ENCODE measurements at places on chromosomes 2 and 18. TPM values are rescaled to one million over a fixed set of nuclear protein-coding genes. Genes with fewer than 3 reads are reported as not detected.

DNA sequence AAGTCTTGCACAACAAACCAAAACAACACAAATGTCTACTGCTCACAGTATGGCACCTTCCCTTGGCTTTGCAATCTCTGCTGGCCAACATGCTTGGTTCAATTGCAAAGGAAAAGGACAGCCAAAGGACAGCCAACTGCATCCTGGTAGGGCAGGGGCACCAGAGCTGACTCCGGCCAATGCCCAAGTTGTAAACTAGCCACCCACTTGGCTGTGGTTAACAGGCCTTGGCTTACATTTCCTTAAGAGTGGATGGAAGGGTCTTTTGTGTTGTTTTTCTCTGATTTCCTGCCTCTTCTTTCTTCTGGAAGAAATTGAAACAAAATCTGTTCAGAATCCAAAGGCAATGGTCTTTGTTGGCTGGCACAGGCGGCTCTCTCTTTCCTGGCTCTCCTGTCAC lies 119.1 kb upstream of the TRIB2 start:
- DNase-seq: no peak

DNA sequence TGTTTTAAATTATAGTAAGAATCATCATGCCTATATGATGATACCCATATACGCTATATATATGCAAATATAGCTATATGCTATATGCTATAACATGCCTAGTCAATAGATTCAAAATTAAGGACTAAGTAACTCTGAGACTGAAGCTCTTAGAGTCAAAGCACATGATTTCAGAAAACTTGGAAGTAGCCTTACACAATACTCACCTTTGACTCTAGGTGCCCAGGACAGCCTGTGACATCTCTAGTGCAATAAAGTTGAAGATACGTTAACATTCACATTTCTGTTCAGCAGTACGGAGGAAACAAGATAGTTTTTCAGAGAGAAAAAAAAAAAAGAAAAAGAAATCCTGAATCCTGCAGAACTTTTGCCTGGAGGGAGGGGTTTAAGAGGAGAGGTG lies 149.7 kb upstream of the PIK3C3 start:
- no peak for DNase-seq

- no peak for DNase-seq
These were observed 188.3 kb downstream of the ZNF516 start for GRCh38 chr18:76306685-76307292.

- DNase-seq: no peak
These were observed 42.1 kb upstream of the RAB27B start for GRCh38 chr18:54786206-54786605.

GRCh38 chr2:32289165-32289999 lies 11.7 kb downstream of the YIPF4 start:
- DNase-seq: no peak

- no peak for DNase-seq
These were observed 27.0 kb upstream of the ZEB2 start for GRCh38 chr2:144546933-144547332.

- no peak for DNase-seq
These were observed 162.0 kb downstream of the SLC4A3 start for GRCh38 chr2:219789476-219789875.

GRCh38 chr2:3606370-3607201 lies 11.7 kb downstream of the COLEC11 start:
- DNase-seq: no peak

DNA sequence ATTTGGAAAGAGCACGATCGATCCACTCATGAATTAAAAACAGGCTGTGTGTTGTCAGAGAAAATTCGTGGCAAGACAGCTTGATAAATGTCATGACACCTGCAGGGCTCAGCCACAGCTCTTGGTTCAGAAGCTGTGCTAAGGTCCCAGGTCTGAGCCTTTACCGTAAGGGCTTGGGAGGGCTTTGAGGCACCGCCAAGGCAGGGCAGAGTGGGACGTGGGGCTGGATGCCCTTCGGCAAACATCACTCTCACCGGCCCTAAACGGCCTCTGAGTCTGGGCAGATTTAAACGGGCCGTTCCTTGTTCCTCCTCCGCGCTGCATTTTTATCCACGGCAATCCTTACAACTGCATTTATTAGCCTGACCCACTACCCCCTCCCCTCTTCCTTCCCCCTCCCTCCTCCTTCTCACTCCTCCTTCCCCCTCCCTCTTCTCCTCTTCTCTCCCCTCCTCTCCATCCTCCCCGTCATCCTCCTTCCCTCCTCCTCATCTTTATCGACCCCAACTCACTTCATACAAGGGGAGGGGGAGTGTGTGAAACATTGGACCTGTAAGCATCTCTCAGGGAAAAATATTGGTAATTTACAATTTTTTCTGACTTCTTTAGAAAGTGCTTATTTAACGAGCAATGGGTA lies 33.9 kb downstream of the MBP start:
- peak; percentile 60 for DNase-seq

DNA sequence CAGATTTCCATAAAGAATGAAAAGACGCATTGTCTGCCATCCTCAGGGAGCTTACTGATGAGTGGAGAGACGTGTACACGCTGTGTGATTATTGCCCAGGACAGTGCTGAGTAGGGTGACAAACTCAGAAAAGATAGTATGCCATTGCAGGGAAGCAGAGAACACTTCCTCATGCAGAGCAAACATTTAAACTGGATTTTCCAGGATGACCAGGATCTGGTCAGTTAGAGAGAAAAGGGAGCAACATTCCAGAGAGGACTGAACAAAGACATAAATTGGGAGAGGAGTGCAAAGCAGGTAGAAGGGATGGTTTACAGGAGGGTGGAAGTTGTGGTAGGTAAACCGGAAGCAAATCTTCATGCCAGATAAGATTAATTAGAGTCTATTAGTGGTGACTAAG lies 2.3 kb downstream of the SLC9A2 start:
- DNase-seq: no peak

DNA sequence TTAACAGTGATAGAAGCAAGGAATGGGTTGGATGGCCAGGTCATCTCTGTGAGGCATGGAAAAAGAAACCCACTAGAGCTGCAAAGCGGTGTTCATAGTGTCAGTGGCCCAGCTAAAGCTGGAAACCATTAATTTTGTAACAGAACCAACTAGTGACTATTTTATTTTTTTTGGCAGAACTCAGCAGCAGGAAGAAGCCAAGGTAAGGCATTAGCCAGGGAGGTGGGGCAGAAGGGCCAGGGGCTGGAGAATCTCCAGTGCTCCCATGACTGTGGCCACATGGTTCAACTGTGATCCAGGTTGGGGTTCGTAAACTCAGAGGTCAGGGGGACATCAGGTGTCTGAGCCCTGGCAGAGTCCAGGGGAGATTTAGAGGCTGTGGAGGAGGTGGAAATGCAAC lies 25.9 kb upstream of the YES1 start:
- no peak for DNase-seq

DNA sequence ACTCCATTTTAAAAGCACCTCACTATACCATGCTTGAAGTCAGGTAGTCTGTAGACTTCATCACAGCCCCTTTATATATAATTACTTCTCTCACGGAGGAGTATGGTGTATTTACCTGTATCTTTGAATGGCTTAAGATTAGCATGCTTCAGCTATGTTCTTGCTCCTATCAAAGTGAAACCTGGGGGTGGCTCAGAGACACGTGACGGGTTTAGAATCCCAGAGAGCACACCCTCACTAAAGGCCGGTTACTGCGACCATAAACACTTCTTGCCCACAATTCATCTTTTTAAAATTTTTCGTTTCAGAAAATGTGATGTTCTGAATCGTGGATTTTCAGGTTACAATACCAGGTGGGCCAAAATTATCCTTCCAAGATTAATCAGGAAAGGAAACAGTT lies 3.6 kb downstream of the IAH1 start:
- no peak for DNase-seq

DNA sequence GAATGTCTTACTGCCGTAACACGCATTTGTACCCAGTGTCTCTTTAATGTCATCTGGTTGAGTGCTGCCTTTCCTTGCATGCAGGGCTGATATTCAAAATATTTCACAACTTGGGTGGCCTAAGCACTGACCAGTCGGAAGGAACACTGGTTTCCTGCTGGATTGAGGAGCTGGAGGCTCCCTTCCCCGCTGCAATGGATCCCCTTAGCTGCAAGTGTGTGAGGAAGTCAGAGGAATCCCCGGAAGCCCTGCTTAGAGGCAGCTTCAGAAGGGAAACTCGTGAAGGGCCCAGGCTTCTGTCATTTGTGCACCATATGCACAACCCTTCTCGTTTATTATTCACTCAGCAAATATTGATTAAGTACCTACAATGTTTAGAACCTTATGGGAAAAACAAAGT lies 33.2 kb upstream of the SP3 start:
- peak; percentile 55 for DNase-seq

DNA sequence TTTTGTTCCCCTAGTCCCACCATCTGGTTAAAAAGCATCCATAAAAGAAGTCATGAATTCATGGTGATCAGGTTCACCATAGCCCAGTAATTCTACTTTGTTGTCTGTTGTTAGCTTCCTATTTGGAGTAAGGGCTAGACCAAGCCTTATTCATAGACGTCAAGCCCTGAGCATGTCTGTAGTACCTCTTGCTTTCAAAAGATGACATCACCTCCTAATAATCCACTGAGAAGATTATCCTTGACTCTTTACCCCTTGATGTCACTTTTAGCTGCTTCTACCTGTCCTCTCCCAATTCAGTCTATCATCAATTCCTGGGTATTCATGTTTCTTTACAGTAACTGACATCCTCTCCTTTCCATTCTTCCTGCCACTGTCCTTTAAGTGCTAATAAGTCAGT lies 90.1 kb downstream of the EML6 start:
- DNase-seq: no peak

DNA sequence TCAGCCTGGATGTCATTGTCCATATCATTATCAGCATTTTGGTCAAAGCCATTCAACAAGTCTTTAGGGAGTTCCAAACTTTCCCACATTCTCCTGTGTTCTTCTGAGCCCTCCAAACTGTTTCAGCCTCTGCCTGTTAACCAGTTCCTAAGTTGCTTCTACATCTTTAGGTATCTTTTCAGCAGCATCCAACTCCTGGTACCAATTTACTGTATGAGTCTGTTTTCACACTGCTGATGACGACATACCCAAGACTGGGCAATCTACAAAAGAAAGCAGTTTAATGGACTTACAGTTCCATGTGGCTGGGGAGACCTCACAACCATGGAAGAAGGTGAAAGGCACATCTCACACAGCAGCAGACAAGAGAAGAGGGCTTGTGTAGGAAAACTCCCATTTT lies 94.2 kb downstream of the GULP1 start:
- DNase-seq: no peak

GRCh38 chr2:105671156-105671555 lies 73.6 kb upstream of the NCK2 start:
- DNase-seq: peak; percentile 72

DNA sequence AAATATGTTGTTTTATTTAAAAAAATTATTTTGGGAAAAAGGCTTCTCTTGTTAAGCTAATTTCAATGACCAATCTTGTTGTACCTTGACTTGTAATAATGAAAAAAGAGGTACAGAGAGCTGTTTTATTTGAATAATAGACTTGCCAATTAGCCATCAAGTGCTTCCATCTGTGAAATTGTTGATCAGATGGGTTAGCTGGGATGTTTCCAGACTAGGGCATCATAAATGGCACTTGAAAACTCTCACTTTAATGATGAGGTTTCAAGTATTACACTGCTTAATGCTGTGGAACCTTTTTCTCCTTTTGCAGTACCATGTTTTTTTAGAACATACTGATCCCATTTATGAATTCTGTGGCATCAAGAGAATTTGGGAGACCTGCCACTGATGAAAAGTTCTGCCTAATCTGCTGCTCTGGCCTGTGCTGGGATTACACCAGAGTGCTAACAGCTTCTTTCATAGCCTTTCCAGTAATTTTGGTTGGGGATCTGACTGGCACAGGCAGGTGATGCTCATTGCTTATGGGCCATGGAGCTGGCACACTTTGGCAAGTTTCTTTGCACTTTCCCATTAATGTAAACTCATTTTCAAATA lies 24.2 kb downstream of the PSMD14 start:
- DNase-seq: no peak

DNA sequence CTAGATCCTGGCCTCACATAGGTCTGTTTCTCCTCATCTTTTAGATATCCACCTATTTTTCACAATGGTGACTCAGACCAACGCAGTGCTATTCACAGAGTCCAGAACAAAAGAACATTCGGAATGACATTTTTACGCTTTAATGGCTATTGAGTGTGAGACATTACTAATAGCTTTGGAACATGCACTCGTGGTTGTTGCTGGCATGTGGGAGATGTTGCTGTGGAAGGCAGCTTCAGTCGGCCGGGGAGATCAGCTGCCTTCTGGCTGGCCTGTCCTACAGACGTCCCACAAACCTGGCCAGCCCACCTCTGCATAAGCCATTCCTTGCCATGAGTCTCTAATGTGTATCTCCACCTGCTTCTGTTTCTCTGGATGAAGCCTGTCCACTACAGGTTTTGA lies 3.4 kb downstream of the MBP start:
- no peak for DNase-seq

DNA sequence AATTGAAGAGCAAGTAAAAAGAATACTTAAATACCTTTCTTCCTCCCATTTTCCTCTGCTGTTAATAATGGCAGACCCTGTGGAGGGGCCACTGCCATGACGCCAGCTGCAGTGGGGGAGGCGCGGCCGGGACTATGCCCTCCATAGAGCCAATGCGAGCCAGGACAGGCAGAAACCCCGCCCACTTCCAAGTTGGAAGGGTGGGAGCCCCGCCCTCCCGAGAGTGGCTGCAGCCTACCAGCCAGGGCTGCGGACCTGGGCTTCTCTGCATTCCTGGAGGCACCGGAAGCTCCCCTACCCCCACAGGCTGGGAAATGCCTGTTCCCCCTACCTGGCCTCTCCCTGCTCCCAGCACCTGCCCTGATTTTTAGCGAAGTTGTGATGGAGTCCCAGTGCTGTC lies 439.4 kb upstream of the CDH19 start:
- DNase-seq: no peak

DNA sequence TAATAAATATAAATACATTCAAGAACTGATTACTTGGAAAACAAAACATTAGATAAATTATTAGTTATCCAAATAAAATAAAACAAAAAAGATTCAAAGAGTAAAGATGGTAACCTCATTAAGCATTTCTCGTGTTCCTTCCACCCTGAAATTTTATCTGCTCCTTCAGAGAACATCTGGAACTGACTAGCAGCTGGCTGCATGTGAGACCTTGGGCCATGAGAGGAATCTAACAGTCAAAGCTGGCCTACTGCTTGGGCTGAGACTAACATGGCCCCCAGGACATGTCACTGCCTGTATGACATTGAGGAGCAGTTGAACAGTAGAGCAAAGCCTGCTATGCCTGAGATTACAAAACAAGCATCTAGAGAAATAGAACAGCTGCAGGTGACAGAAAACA lies 208.5 kb upstream of the ZSWIM2 start:
- DNase-seq: no peak

Gene C2orf72
- 0.16 TPM for total RNA-seq

Gene APLF
- total RNA-seq: 3.8 TPM

Gene HOXD4
- not detected for total RNA-seq

Gene LIMS3
- 5.3 TPM for total RNA-seq

Gene NR4A2
- 1.6 TPM for total RNA-seq

Gene IL36RN
- not detected for total RNA-seq
